ENCODE measurements at places on chromosomes 11 and 22.
A peak's percentile ranks its signal among the peaks of the same experiment; 100 is the strongest.

DNA sequence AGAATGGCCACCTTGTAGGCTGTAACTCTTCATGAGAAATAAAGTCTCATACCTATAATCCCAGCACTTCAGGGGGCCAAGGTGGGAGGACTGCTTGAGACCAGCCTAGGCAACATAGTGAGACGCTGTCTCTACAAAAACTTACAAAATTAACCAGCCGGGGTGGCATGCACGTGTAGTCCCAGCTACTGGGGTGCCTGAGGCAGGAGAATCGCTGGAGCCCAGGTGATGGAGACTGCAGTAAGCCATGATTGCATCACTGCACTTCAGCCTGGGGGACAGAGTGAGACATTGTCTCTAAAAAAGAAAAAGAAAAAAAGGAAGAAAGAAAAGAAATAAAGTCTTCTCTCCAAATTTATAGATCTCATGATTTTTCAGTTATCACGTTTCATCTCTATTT, 4.2 kb upstream of the SLCO2B1 start:
- no peak for DNase-seq

GRCh38 chr11:61061081-61061826, 41.0 kb upstream of the CD5 start:
- DNase-seq = no peak

- DNase-seq = peak; percentile 95
These were observed 88.3 kb upstream of the MTMR2 start for GRCh38 chr11:96012086-96012824.

DNA sequence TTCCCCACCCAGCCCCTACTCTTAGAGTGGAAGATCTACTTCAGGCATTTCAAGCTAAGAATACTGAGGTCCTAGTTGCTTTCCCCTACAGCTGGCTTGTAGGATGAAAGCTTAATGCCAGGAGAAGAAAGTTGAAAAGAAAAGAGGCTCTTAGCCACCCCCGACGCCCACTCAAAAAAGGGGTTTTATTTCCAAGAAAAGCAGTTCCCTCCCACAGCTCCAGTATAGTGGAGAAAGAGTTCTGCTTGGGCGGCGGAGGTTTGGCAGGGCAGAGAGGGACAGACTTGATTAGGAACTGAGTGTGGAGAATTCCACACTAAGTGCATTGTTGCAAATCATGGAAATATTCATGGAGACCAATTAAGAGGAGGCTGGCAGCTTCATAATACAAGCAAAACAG, 470.9 kb downstream of the ETS1 start:
- no peak for DNase-seq

Measured in RCC 7860 (cell line).